ENCODE measurements at places on chromosomes 3 and 15.

DNA sequence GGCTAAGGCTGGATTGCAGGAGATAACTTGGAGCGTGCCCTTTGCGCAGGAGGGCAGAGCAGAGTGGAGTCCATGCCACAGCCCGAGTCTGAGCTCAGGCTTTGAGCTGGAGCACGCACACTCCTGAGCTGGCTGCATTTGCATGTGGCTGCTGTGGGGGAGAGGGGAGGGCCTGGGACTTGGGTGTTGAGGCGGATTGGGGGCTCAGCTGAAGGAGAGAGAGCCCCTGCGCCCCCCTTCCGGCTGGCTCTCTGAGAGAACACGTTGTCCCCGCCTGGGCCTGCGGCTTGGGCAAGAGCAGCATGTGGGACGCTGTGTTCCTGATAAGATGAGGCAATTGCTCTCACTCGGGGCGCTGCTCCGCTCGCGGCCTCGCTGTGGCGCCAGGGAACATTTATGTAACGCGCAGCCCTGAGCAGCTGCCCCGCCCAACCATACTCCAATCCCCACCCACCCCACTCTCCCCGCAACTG lies 39.1 kb downstream of the KLF13 start:
- DNase-seq: peak; percentile 67

- DNase-seq: no peak
Measured at GRCh38 chr15:91338766-91339165, 238.7 kb downstream of the SV2B start.

DNA sequence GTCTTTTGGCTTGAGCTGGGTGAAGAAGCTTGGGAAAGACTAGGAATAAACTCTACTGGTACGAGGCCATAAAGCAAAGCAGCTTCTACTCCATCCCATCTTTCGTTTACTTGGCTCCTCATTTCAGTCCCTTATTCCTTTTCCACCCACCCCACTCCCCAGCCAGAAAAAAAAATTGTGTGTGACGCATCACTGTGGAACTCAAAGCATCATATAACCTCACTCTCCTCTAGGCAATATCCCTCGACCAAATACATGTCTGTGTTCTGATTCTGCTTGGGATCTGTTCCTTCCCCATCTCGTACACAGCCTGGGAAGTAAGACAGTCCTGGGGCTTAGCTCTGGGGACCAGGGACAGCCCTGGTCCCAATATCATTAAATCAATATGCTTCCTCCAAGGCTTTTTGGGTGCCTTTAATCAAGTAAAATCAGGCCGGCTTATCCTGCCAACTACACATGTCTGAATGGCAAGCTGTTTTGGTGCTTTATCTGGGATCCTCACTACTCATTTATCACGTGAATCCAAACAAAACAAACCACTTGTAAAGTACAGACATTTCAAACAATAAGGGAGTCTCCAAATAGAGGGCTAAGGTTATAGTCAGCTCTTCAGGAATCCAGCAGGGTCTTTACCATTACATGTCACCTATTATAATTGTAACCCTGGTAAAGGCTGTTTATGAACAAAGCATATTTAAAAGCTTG lies 74.9 kb upstream of the ZBED2 start:
- DNase-seq: no peak

DNA sequence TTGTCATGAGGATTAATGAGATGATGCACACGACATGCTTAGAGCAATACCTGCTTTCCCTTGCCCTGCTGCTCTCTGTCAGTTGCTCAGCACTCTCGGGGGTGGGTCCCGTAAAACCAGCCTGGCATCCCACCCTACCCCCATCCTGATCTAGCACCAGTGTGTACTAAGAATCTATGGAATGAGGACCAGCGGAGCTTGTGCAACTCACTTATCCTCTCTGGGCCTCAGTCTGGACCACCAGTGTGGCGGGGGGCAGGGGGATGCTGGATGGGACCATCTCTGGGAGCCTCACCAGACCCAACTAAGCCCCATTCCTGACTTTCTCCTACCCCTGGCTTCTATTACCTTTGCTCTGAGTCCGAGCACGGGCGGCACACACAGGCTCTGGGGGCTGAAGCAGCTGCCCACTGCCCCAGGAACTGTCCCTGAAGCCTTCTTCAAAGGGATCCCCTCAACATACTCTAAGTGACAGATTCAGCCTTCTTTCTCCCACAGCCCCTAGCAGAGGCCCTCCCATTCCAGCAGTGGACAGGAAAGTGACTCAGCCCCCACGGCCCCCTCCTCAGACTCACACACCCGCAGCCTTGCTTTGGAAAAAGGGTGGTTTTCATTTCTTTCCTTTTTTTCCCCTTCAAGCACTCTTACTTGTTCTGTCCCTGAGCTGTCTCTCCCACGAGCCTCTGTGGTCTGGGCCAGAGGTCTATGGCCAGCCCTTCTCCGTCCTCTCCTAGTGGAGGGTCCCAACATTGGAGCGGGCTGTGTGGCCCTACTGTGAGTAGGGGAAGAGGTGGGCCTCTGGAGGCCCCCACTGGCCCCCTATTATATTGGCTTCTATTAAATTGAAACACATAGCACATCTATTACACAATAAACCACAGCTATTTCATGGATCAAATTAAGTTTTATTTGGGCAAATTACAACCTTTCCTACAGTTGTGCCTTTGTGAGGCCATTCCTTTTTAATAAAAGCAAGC lies 100.3 kb downstream of the SMAD6 start:
- no peak for DNase-seq

DNA sequence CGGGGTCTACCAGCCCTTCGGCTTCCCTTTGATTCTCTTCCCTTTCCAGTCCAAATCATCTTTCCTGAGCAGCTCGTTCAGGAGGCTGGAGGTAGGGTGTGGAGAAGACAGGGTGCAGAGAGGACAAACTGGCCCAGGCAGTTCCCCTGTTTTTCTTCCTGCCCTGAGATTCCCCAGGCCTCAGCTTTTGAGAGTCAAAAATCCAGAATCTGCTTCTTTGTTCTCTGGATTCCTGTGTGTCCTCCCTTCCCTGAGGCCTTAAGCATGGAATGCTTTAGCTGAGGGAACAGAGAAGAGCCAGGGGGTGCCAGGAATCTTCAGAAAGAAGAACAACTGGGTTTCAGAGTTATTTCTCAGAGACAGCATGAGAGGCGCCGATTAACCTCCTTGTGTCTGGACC lies 26.7 kb upstream of the LRTM1 start:
- no peak for DNase-seq

GRCh38 chr3:49238274-49239127 lies 38.5 kb downstream of the C3orf62 start:
- no peak for DNase-seq

DNA sequence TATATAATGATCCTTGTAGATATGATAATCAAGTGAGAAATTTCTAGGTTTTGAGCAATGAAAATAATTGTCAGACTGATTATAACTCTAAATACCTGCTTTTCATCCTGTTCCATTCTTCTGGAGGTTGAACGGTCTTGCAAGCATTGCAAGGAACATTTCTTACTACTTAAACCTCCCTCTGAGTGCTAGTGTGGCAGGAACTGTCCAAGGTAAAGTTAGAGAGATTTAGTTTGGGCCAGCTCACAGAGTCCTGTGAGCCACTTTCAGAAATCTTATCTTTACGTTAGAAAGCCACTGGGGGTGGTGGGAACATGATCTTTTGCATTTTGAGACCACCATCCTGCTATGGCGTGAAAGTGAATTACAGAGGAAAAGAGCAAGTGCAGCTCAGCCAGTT lies 121.1 kb upstream of the NPHP3 start:
- DNase-seq: no peak

DNA sequence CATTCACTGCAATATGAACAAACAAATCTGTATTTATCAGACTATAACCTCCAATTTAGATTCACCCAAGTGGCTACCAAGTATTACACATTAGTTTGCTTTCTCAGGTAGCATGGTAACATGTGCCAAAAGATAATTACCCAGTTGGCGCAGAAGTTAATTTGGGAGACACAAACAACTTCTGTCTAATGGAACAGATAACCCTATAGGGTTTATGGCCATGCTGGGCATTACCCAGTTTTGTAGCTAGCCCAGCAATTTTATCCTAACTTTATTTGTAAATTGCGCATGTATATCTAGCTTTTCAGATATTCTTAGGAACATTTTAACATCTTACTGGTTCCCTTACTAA lies 780 bp downstream of the RPL22L1 start:
- DNase-seq: no peak

- DNase-seq: no peak
Measured at GRCh38 chr3:193942516-193943055, 193.4 kb upstream of the HES1 start.

DNA sequence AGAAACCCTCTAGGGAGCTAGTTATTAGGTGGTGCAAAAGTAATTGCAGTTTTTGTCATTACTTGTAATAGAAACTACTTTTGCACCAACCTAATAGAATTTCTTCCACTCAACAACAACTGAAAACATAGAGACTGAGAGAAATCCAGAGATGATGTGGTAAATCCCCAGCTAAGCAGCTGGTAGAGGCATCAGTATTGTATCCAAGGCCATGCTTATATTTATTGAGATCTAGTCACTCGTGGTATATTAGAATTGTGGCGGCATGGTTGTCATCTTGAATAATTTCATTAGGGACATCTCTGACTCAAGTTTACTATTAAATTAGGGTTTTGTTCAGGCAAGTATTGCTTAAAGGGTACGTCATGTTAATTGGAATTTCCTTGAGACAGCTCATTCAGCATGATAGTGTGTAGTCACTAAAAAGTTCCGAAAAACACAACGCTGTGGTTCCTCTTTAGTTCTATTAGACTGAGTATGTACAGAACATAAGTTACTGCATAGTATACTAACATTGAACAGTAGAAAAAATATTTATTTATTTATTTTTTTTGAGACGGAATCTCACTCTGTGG lies 35.3 kb downstream of the PAK2 start:
- no peak for DNase-seq

GRCh38 chr3:43559961-43560360 lies 61.9 kb downstream of the ANO10 start:
- DNase-seq: no peak

- no peak for DNase-seq
Measured at GRCh38 chr3:126945171-126945721, 37.7 kb upstream of the PLXNA1 start.

DNA sequence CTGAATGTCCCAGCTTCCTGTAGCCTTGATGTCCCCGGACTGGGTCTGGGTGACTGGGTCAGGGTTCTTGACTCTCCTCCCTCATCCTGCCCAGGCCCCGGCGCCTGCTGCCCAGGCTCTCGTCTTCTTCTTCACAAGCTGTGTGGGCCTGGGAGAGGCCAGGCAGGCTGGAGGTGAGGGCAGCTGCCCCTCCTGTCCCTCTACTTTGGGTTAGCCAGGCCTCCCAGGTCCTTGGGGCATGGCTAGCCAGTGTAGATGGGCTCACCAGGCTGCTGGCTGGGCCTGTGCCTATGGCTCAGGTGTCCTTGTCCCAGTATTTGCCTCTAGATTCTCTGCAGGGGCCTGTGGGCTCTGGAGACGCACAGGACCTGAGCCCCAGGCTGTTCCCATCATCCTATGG lies 31.8 kb downstream of the TKT start:
- no peak for DNase-seq

DNA sequence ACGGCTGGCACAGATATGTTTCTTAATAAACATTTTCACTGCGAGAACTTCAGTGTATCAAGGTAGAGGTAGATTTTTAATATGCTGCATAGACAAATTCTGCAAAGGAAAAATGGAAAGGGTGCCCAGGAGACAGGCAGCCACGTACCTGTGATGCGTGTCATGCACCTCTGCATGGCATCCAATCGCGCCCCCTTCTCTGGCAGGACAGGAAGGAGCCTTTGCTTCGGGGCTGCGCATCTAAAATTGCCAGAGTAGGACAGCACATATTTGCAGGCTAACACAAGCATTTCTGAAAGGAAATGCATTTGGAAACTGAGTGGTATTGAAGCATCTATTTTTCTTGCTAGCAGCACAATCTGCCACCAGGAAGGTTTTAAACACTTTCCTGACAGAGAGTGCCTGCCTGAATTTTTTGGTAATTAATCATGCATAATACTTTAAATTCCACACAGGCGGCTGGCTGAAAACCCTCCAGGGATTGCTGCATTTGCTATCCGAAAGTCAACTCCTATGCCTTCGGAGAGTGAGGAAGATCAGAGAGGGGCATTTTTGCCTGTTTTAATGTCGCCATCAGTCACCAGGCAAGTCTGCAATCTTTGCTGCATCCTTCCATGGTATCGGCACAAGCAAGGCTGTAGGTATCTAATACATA lies 165.1 kb upstream of the ATP10A start:
- DNase-seq: no peak
